Caki2 (cell line): ENCODE measurements at places on chromosomes 3 and 15. TPM values are rescaled to one million over a fixed set of nuclear protein-coding genes. Genes with fewer than 3 reads are reported as not detected.

GRCh38 chr3:14907043-14907966 is 40.1 kb upstream of the NR2C2 start:
- DNase-seq, result no peak

- no peak for DNase-seq
Observed at GRCh38 chr15:25717457-25718168, 145.5 kb downstream of the ATP10A start.

DNA sequence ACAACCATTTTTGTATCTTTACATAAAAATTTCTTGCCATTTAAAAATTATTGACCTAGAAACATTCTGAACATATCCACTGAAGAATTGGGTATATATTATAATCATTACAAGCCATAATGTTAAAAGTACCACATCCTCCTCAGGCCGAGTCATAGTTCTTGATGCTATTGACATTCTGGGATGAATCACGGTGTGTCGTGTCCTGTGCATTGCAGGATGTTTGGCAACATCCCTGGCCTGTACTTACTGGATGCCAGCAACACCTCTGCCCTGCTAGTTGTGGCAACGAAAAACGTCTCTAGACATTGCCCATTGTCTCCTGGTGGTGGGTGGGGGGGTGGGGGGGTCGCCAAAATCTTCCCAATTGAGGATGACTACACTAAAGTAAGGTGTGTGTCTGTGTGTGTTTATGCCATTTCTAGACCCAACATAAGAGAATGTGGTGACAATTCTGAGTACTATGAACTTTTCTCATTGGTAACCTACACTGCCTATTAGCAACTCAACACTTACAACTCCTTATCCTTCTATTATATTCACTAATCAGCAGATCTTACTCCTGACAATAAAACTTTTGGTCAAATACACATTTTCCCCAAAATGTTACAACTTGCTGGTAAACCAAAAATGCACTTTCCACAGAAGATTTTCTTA is 471.6 kb downstream of the FOXP1 start:
- DNase-seq, result no peak

DNA sequence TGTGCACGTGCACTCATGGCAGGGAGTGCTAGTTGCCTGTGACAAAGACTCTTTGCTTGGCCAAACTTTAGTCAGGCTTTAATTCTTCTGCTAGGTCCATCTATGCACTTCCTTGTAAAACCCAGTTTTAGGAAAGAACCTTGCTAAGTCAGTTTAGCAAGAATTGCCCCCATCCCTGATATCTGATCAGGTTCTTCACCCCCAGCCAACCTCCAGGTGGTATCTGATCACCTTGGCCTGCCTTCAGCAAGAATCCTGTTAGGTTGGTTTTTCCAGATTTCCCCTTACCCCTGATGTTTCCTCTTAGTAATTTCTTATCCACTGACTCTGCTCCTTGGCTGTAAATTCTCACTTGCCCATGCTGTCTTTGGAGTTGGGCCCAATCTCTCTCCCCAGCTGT is 8.4 kb downstream of the HSPBAP1 start:
- DNase-seq, result no peak

- no peak for DNase-seq
Observed at GRCh38 chr15:92418864-92419263, 25.2 kb downstream of the ST8SIA2 start.

GRCh38 chr3:65350801-65351476 is 663.1 kb upstream of the ADAMTS9 start:
- DNase-seq, result no peak

DNA sequence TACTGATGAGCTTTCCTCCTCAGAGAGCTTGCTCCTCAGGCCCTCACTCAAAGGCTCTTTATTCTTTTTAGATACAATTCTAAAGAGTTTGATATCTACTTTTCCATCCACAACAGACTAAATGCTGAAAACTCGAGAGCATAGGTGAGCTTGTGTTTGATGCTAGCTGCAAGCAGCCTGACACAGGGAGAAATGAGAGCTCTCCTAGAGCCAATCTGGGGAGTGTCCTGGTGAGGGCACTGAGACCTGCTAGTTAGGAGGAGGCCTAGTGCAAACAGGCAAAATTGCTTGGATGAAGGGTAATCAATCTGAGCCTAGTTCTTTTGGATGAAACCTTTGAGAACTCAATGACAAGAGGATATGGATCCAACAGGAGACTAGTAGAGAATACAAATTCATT is 300.8 kb downstream of the ZBTB20 start:
- DNase-seq, result no peak

DNA sequence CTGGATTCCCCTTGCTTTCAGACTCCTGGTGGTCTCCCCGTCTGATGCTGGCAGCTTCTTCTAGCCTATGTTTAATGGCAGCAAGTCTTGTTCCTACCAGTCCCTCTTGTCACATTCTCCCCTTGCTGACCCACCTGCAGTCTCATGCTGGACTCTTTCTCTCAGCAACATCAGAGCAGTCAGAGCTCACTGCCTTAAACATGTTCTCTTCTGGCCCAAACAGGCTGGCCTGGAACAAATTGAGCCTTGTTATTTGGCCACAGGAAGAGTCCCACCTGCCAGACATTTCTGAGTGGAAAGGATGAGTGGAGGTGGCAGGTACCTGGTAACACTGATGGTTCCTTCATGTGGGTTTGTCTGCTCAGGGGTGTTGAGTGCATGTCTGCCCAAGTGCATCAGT is 59.2 kb upstream of the APEH start:
- no peak for DNase-seq

- peak; percentile 90 for DNase-seq
Observed at GRCh38 chr15:33201491-33202231, 7.1 kb upstream of the FMN1 start.

DNA sequence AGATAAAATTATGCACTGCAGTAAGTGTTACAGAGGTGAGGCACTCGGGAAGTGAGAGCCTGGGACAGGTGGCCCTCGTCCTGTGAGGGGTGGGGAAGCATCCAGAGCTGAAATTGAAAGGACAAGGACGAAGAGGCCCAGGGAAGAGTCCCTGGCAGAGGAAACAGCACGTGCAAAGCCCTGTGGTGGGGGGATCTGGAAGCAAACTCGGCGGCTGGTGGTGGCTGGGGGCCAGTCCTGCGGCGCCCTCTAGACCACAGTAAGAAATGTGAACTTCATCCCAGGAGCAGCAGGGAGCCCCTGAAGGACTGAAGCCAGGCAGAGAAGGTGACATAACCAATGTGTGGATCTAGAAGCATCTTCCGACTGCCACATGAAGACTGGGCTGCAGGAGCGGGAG is 42.8 kb downstream of the GRIP2 start:
- DNase-seq, result no peak

GRCh38 chr15:71252044-71252739 is 136.9 kb downstream of the THSD4 start:
- DNase-seq, result peak; percentile 62

GRCh38 chr3:152147748-152148147 is 121.0 kb upstream of the MBNL1 start:
- no peak for DNase-seq

DNA sequence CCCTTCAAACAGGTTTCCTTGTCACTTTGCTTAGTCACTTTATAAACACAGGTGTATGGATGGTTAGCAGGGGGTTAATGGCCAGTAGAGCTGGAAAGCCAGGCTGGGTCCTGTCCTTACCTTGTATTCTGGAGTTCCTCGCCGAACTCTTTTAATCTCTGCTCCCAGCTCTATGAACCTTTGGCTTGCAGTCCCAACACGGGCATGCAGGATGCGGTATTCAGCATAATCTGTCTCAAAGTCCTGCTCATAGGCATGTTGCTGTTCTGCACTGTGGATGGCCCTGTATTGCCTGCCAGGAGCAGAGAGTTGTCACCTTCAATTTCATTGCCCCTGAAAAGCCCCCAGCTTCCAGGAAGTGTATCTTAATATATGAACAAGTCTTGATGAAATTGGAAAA is 2.7 kb downstream of the ELL3 start:
- no peak for DNase-seq

GRCh38 chr3:161859865-161860450 is 363.4 kb downstream of the OTOL1 start:
- DNase-seq, result no peak

GRCh38 chr15:56805466-56806147 is 72.3 kb upstream of the ZNF280D start:
- DNase-seq, result peak; percentile 53

- DNase-seq, result no peak
Observed at GRCh38 chr3:186757214-186757613, 26.2 kb upstream of the EIF4A2 start.

DNA sequence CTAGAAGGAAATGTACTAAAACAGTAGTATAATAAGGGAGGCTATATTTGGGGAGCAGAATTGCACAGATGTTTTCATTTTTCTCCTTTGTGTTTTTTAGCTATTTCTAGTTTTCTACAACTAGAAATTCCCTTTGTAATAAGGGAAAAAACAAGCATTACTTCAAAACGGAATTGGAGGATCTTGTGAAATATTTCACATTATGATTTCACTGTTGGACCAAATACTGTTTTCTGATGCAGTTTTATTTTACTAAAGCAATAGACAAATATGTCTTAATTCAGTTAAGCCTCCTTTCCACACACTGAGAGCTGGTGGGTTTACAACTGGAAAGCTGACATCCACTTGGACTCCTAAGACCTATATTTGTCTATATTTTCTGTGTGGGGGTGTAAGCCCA is 7.3 kb downstream of the CCR1 start:
- DNase-seq, result no peak

The SATB1 gene
- total RNA-seq, result not detected in 2 replicates

The ATG3 gene
- total RNA-seq, result 27.5 and 63.4 TPM in 2 replicates

The CELF6 gene
- 1.7 TPM in 1 of 2 replicates, not detected in the other for total RNA-seq

The PLSCR2 gene
- total RNA-seq, result not detected in 2 replicates

The WDR49 gene
- total RNA-seq, result 1.2 TPM in 1 of 2 replicates, not detected in the other

The GPR15 gene
- not detected in 2 replicates for total RNA-seq

The POLQ gene
- total RNA-seq, result 1.7 and 3.0 TPM in 2 replicates

The MEX3B gene
- total RNA-seq, result 5.5 and 7.4 TPM in 2 replicates
